ENCODE measurements at places on chromosomes 13 and 19.

GRCh38 chr13:85243831-85244230, 555.4 kb downstream of the SLITRK6 start:
- H3K4me3 ChIP-seq = no peak overlapping the region
- H3K36me3 ChIP-seq = no peaks in the 10 kb centered on the region
- H3K27ac ChIP-seq = no peak overlapping the region
- DNase-seq = no peak
- no peaks in the 10 kb centered on the region for H3K4me1 ChIP-seq

- DNase-seq = no peak
- H3K27ac ChIP-seq = no peak overlapping the region
- H3K27me3 ChIP-seq = no peaks in the 10 kb centered on the region
- H3K36me3 ChIP-seq = peaks cover 6% of the 10 kb centered on the region
- H3K4me1 ChIP-seq = no peaks in the 10 kb centered on the region
- no peak overlapping the region for H3K4me3 ChIP-seq
Observed at GRCh38 chr19:308471-309205, 17.4 kb upstream of the PLPP2 start.

DNA sequence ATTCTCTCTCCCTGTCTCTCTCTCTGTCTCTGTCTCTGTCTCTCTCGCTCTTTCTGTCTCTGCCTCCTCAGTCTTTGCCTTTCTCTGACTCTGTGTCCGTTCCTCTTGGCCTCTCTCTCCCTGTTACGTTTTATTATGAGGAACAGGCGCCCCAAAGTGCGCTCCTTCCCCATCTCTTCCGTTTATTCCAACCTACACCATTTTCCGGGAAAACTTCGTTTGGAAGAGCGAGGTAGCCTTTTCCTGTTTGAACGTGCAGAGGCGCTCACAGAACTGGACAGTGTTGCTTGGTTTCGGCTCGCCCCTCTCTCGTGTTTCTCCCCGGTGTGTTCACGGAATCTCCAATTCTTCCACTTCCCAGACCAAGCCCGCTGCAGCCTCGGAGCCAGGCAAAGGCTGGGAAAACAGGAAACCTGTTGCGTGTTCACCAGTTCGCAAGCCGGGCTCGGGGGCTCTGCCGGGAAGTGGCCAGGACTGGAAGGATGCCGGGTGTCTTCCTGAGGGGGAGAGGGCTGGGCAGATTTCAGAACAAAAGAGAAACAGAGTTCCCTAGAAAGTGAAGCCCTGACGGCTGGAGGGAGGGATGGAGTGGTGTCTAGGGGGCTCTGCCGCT, 605 bp downstream of the TMEM255B start:
- no peak for DNase-seq
- peak overlapping the region; percentile 89 for H3K4me3 ChIP-seq
- H3K4me1 ChIP-seq = peaks cover 11% of the 10 kb centered on the region

DNA sequence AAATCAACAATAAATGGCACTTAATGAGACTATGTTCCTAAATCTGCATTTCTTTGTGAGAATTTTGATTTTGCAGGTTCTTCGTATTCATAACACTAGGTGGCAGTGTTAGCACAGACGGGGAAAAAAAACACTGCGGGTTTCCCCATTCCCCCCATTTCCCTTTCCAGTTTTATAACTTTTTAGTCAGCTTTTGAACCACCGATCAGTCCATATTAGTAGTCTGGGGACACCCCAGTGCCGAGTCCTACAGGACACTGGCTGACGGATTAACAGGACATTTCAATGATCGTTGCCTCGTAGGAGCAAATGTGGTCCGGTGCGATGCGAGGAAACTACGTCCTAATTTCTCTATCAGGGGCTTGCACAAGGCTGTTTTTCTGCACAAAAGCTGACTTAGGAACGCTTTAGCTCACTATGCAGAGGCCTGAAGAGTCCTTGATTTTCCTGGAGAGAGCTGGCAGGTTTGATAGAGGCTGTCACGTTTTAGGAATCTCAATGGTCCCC, 234.3 kb downstream of the LMO7 start:
- H3K27ac ChIP-seq = peak overlapping the region; percentile 45
- H3K27me3 ChIP-seq = no peaks in the 10 kb centered on the region
- DNase-seq = peak; percentile 18
- H3K4me1 ChIP-seq = peaks cover 8% of the 10 kb centered on the region

GRCh38 chr13:109652531-109652930, 133.9 kb downstream of the IRS2 start:
- DNase-seq = no peak
- no peaks in the 10 kb centered on the region for H3K4me1 ChIP-seq
